ENCODE measurements at places on chromosomes 5 and 9. TPM values are rescaled to one million over a fixed set of nuclear protein-coding genes. Genes with fewer than 3 reads are reported as not detected.

Gene FRMD3
- 0.38 TPM for total RNA-seq

Gene CCNJL
- not detected for total RNA-seq

Gene DPM2
- 44.2 TPM for total RNA-seq

Gene LCN15
- not detected for total RNA-seq

Gene IL3
- 8.9 TPM for total RNA-seq

Gene PRDM12
- total RNA-seq, result not detected

Gene EGFL7
- total RNA-seq, result 0.93 TPM

Gene ENTPD2
- total RNA-seq, result 0.28 TPM

Gene NUTM2F
- total RNA-seq, result not detected

Gene NEUROG1
- not detected for total RNA-seq

Gene FAM78A
- 38.0 TPM for total RNA-seq

Gene RNF180
- not detected for total RNA-seq

- DNase-seq, result no peak
Observed at GRCh38 chr9:133725886-133726285, 12.3 kb downstream of the SARDH start.

- no peak for DNase-seq
Observed at GRCh38 chr9:136928591-136928990, 15.9 kb downstream of the FBXW5 start.

- no peak for DNase-seq
Observed at GRCh38 chr9:82164159-82164558, 175.6 kb downstream of the SPATA31D1 start.

GRCh38 chr5:82185851-82186250, 92.3 kb downstream of the RPS23 start:
- no peak for DNase-seq

DNA sequence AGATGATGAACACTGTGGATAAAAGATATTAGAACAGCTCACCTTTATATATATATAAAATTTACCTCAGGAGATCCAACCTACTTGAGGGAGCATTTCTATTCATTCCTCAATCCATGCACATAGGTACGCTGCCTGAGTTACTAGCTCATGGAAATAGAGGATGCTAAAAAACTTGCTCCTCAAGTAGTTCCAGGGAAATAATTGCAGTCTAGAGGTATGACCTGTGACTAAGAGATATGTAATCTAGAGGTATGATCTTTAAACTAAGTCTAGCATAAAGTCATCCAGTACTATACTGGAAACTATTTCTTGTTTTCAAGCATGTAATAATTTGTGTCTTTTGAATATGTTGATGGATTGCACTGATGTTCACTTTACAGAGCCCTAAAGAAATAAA, 471.2 kb downstream of the TAF11L14 start:
- no peak for DNase-seq

- no peak for DNase-seq
Observed at GRCh38 chr9:87327575-87328125, 170.0 kb upstream of the DAPK1 start.

- peak; percentile 22 for DNase-seq
Observed at GRCh38 chr5:35954175-35954574, 15.8 kb upstream of the CAPSL start.

GRCh38 chr5:116661419-116661818, 86.8 kb upstream of the SEMA6A start:
- no peak for DNase-seq

- no peak for DNase-seq
Observed at GRCh38 chr5:35803191-35803651, 53.5 kb upstream of the IL7R start.

- DNase-seq, result peak; percentile 28
Observed at GRCh38 chr9:5582835-5583195, 46.1 kb upstream of the RIC1 start.

DNA sequence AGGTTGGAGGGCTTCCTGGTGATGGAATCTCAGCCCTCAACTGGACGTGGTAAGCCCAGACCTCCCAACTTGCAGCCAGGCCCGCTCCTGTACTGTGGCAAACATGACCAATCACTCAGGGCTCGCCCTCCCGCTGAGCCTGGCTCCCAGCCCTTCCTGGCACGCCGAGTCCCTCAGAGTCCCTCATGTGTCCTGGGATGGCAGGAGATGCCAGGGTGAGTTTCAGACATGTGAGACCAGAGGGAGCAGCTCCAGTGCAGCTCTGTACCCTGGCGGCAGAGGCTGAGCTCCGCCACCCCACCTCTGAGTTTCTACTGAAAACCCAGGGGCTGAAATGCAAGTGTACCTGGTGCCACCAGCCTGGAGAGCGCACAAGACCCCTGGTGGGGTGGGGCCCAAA, 42.0 kb upstream of the RXRA start:
- DNase-seq, result no peak

DNA sequence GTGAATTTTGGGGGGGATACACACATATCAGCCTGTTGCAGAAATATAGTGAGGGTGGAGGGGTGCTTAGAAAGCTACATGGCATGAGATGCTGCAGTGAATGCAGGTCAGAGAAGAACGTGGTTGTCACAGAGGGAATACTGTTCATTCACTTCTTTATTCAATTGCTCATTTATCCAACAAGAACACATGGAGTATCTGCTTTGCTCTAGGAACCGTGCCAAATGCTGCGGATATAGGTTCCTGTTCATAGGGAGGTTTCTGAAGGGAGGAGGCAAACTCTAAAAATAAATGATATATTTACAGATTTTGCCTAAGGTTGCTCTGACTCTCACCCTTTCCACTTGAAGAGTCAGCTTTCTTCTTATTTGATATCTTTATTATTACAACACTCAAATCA, 444.3 kb upstream of the CLINT1 start:
- DNase-seq, result no peak

DNA sequence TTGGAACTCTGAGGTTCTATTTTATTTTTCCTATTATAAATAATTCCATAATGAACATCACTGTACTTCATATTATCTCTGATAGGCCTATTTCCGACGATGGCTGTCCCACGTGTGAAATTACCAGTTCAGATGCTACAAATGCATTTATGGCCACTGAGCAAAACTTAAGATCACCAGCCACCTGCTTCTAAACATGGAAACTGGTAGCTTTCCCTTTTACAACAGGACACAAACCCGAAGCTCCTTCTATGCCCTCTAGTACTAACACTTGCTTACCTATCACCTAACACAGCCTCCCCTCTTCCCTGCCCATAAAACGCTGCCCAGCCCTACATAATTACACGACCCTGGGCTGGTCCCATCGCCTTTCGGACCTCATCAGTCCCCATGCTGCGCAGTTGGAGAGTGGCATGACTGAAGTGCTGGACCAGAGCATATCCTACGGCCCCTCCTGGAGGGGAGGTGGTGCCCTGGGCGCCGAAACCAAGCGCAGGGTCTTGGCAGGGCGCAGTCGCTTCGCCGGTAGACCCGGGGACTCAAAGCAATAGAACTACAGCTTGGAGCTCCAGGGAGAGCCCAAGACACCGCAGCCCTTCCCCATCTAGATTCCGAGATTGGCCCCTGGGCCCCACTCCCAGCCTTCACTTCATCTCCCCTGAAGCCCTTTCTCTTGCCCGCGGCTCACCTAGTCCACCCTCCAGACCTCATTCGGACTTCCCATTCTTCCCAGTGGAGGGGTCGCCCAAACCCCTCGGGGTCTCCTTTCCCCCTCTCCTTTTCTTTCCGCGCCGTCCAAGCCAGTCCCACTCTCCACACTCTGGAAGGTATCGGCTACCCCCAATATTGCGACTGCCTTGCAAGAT, 1.0 kb upstream of the SAP30L start:
- DNase-seq, result peak; percentile 22

DNA sequence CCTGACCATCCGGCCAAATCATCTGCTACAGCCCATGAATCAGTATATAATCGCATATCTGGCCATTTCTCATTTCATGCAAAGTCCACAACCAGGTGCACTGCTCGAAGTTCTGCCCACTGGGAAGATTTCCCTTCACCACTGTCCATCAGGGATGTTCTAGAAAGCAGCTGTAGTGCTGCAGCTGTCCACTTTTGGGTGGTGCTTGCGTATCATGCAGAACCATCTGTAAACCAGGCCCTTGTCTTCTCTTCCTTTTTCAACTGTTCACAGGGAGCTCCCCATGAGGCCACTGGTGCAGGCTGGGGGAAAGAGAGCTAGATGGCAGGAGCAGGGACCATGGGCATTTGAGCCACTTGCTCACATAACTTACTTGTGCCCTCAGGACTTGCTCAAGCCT, 7.4 kb upstream of the ADAMTS6 start:
- no peak for DNase-seq

Data from activated T-cell treated with anti-CD3 and anti-CD28 coated beads, Interleukin-2, amount 50 U/mL, for 72 hours (primary cell).